ENCODE measurements at places on chromosomes 6 and 20.

DNA sequence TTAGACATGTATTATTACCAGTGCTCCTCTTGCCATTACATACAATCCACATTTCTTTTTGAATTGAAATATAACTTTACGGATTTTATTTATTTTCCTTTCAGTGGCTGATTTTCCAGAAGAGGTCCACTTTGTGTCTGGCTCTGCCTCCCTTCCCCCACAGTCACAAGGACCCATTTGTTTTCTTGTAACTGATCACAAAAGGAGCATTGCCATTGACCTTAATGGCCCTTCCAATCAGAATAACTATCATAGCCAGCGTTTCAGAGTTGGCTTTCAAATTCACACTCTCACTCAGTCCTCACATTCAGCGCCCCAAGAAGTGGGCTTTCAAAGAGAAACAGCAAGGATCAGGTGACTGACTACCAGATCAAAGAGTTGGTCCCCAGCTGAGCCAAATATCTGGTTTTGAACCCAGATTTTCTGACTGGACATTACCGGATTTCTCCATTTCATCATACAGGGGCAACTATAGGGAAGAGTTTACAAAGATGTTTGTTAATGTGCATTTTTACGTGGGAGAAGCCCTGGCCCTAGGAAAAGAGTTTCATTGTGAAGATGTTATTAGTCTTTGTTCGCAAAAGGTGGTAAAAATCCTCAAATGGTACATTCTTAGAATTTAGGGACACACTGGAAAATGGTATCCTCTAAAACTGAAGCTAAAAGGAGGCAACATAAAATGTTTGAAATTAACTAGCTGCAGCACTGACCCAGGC is 2.0 kb upstream of the SLC22A23 start:
- DNase-seq = no peak

DNA sequence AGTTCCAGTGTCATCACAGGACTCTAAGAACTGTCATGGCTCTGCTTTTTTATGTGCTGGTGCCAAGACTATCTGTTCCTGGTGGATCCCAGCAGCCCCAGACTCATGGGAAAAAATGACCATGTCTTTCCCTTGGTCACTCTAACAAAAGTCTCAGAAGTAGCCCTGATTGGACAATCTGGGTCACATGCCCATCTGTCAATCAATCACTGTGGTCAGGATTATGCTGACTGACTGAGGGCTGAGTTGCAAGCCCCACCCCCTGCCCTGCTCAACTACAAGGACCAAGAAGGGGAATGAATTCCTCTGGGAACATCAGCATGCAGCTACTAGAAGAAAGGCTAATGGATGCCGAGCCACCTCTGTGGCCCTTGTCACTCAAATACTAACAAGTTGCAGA is 91.6 kb downstream of the EDN3 start:
- DNase-seq = no peak

GRCh38 chr20:50850721-50851286 is 55.9 kb downstream of the BCAS4 start:
- DNase-seq = no peak

GRCh38 chr6:126672649-126673048 is 332.7 kb downstream of the CENPW start:
- no peak for DNase-seq

- no peak for DNase-seq
Measured at GRCh38 chr20:58202044-58202443, 26.4 kb downstream of the ANKRD60 start.

- no peak for DNase-seq
Measured at GRCh38 chr6:166640342-166641043, 13.4 kb upstream of the RPS6KA2 start.

GRCh38 chr6:75752365-75752764 is 3.3 kb downstream of the MYO6 start:
- no peak for DNase-seq

- DNase-seq = no peak
Measured at GRCh38 chr6:156773935-156774852, 3.0 kb upstream of the ARID1B start.

DNA sequence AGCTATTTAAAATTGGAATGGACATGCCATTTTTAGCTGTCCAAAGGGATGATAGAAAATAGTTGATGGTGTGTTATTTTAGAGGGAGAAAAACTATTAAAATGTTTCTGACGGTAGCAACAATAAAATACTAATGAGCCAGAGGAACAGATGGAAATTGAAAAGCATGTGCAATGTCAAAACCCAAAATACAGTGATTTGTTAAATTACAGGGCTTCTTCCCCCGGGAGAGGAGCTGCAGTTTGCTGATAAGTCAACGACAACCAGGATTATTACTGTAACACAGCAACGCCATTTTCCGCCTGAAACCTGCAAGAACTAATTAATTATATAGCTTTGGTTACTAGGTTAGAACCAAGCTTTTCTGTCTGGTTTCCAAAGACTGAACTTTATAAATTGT is 179.6 kb upstream of the SPTLC3 start:
- DNase-seq = no peak

GRCh38 chr6:74319292-74319691 is 623.3 kb downstream of the CD109 start:
- DNase-seq = no peak

DNA sequence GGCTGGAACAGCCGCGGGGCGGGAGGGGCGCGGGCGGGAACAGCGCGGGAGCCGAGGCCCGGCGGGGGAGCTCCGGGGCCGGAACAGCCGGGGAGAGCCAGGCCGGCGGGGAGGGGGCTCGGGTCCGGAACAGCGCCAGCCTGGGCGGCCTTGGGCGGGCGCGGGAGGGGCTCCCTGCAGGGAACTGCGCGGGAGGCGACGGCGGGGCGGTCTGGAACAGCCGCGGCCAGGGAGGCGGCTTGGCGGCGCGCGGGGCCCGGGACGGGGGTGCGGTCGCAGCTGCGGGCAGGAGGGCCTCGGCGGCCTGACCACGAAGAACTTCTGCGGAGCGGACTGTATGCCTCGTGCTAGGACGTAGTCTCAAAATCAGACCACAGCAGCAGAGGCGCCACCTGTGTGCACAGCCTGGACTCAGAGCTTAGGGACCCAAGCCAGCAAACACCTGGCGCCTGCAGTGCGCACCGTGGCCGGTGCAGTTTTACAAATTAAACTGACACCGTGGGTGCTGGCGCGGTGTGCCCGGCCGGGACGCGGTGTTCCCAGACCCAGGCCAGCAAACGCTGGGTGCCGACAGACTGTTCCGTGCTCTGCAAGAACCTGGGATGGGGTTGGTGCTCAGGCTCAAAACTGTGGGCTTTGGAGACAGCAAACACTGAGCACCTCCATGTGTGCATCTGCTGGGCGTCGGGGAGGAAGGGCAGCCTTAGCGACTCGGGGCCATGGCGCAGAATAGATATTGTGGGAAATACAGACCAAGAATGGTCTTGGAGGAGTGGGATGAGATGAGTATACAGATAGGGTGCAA is 572 bp downstream of the ZNF341 start:
- peak; percentile 79 for DNase-seq

- DNase-seq = no peak
Measured at GRCh38 chr20:56780266-56780665, 151.2 kb downstream of the TFAP2C start.

- no peak for DNase-seq
Measured at GRCh38 chr6:71385111-71385822, 96.7 kb downstream of the OGFRL1 start.

DNA sequence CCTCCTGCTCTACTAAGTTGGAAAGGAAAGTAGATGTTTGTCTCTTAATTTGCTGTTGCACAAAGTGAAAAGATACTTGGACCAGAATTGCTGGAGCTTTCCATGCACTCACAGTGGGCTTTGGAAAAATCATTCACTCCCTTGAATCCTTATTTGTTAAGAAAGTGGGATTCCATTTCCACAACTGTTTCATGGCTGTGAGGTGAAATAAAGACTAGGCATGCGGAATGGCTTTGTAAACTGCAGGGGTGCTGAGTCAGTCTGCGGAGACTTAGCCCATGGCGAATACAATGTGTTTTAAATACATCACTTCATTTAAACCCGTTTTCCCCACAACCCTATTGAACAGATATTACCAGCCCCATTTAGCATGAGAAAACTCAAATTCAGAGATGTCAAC is 36.8 kb upstream of the CLDN20 start:
- no peak for DNase-seq

DNA sequence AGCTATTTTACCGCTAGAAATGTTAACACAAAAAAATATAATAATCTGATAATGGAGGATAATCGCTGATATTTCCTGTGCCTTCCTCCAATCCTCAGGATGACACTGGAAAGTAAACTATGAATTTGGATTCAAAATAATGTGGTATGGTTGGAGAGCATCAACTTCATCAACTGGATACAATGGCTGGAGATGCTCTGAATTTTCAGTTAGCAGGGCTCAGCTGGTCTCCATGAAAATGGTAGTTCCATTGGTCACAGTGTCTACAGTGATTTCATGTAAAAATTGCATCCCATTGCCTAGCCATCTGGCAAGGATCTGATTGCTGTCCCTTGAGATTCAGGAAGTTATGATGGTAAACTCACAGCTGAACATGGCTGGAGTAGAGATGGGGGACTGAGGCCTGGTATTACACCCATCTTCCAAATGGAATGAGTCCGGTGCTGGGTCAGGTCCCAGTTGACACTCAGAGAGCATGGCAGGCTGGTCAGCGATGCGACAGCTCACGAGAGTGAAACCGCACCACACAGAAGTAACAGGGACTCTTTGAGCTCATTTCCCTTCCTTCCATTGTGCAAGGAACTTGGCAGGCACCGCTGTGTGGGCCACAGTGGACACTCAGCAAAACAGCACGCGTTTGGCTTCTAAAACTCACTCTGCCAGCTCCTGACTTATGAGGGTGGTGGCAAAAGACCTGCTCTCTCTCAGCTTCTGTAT is 142.4 kb upstream of the TNFAIP3 start:
- no peak for DNase-seq

DNA sequence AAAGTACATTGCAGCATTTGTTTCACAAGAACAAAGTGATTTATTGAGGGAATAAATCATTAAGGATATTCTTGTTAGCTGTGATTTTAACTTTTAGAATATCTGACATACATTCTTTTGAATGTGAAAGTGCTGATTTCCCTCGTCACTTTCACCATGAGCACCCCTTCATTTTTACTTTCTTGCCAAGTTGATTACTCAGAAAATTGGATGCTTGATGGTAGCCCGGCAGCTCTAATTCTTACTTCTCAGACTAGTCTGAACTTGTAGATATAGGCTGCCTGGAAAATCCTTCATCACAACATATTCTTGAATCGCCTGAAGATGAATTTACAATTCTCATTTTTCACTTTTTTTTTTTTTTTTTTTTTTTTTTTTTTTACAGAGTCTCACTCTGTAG is 147.1 kb upstream of the SMLR1 start:
- DNase-seq = no peak

- DNase-seq = no peak
Measured at GRCh38 chr6:27213544-27214125, 33.9 kb upstream of the PRSS16 start.

DNA sequence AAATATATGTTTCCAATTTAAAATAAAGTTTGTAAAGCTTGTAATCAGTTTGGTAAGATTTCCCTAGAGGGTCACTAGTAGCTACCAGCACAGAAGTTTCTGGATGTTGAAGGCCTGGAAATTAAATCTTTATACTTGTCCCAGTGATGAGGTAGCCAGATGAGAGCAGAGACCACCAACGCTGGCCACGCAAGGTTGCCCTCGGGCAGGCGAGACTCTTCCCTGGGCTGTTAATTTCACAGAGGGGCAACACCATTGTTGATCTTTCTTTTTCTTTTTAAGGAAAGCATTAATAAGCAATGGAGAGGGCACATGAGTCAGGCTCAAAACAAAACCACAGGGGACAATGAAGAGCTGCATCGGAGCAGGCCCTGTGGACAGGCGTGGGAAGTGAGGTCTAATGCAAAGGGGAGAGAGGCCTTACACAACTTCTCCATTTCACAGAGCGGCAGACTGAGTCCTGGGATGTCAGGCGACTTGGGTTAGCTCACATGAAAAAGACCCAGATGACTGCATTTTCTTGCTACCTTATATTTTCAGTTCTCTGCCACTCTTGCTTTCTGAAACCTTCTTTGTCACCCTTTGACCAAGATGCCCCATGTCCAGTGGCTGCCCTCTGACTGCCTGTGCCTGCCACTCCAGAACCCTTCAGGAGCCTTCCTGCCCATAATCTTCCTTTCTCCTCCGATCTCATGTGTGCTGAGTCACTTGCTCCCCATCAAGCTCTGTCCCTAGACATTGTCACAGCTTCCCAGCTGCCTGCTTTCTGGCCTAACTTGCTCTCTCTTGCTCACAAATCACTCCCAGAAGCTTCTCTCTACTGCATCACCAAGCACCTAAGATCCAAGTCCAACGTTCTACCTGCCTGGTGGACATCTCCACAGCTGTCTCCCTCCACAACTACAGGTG is 107.7 kb upstream of the CDYL start:
- DNase-seq = no peak

GRCh38 chr20:58877976-58878360 is 25.5 kb downstream of the GNAS start:
- DNase-seq = no peak

GRCh38 chr6:91352878-91353277 is 766.0 kb upstream of the MAP3K7 start:
- no peak for DNase-seq

DNA sequence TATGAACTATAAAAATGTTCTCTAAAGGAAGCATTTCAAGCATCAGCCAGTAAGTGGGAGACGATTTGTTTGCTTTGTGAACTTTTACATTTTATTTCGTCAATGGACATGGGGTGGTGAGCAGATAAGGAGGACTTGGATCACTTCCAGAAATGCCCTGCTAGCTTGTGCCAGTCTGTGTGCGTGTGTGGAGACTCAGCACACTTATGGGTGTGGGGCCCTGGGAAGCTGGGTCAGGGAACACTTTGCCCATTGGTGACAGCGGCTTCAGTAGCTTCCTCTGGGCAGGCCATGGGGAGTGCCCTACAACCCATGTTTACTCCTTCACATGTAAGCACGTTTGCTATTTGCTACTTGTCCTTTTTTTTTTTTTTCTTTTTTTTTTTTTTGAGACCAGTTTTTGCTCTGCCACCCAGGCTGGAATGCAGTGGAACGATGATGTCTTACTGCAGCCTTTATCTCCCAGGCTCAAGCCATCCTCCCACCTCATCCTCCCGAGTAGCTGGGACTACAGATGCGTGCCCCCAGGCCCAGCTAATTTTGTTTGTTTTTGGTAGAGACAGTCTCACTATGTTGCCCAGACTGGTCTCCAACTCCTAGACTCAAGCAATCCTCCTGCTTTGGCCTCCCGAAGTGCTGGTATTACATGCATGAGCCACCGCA is 24.2 kb downstream of the PRDM1 start:
- no peak for DNase-seq

GRCh38 chr6:120230008-120230407 is 880.4 kb upstream of the MAN1A1 start:
- DNase-seq = no peak

GRCh38 chr6:79117752-79118151 is 39.7 kb upstream of the PHIP start:
- no peak for DNase-seq

GRCh38 chr6:42136508-42137193 is 5.8 kb downstream of the C6orf132 start:
- no peak for DNase-seq

DNA sequence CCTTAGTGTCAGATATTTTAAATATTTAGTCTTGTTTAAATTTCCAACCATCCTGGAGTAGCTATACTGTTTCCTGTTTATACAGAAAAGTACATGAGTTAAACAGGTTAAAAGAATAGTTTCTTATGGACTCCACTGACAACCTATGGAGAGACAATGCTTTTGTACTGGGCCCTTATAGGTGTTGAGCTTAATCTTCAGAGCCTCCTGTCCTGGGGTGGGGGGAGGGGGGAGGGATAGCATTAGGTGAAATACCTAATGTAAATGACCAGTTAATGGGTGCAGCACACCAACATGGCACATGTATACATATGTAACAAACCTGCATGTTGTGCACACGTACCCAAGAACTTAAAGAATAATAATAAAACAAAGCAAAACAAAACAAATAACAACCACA is 322.9 kb downstream of the GRIK2 start:
- DNase-seq = no peak

- DNase-seq = no peak
Measured at GRCh38 chr6:139109558-139109957, 25.3 kb upstream of the HECA start.

Data from stimulated activated CD4-positive, alpha-beta T cell treated with anti-CD3 and anti-CD28 coated beads, TNF-alpha, amount 100 ng/mL, for 1 hour (primary cell).